ENCODE measurements at places on chromosomes 6 and 20.

DNA sequence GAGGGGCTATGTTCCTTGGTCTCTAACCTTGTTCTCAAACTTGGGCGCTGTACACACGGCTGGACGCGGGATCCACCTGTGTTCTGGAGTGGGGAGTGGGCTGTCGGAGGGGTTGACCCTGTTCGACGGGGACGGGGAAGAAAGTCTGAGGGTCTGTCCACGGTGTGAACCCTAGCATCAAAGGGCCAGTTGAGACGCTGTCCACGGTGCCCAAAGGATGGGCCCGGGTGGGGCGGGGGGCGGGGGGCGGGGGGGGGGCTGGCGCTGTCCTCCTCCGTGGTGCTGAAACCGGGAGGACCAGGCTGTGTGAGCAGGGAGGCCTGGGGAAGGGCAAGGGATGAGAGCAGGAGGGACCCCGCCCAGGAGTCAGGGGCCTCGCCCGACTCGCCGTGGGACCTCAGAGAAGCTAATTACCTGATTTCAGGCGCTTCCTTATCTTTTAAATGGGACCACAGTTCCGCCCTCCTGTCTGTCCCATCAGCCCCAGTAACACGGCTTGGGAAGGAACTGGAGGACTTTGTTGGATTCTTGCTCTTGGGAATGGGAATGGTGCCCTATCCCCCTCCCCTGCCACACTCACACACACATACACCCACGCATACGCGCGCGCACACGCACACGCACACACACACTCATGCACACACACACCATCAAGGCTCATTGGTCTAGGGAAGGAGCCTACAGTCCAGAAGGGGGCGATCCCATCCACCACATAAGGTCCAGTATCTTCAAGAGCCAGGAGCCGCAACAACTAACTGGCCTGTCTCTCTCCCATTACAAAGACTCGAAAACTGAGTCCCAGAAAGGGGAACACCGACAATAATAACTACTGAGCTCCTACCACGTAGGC, 1.0 kb upstream of the VSTM2L start:
- peak; percentile 54 for ATAC-seq

GRCh38 chr6:107198631-107199416, 83.5 kb upstream of the BEND3 start:
- ATAC-seq = no peak

GRCh38 chr6:33343953-33344611, 26.5 kb upstream of the ZBTB22 start:
- no peak for ATAC-seq

- no peak for ATAC-seq
These were observed 16.8 kb upstream of the FUCA2 start for GRCh38 chr6:143528164-143528811.

DNA sequence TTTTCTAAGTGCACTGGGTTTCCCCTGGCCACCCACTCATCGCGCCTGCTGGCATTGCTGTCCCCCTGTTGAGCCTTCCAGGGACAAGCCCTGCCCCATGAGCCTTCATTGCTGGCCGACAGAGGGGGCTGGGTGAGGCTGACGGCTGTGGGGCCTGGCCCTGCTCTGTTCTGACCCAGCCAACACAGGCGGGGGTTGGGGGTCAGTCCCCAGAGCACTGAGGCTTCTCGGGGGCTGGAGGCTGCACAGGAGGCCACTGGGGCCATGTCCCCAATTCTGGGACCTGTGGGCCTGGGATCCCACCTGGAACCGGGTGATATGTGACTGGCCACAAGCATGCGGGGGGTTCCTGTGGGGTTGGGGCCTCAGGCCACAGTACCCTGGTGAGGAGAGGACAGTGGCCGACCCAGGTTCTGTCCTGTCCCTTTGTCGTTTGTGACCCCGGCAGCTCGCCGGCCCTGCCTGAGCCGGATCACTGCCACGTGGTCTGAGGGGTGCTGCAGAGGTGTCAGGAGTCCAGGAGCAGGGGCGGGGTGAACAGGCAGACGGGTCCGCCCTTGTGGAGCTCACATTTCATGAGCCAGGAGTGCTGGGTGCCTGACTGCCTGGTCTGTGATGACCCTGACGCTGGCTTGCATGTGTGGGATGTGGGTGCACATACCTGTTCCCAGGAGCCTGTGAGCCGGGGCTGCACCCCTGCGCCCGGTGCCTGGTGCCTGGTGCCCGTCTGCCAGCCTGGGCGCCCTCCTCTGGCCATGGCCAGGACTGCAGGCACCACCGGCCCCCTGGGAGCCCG, 2.1 kb upstream of the COL20A1 start:
- no peak for ATAC-seq

GRCh38 chr6:117399924-117400323, 25.8 kb downstream of the ROS1 start:
- ATAC-seq = no peak
